ENCODE measurements at places on chromosomes 11 and 22.

DNA sequence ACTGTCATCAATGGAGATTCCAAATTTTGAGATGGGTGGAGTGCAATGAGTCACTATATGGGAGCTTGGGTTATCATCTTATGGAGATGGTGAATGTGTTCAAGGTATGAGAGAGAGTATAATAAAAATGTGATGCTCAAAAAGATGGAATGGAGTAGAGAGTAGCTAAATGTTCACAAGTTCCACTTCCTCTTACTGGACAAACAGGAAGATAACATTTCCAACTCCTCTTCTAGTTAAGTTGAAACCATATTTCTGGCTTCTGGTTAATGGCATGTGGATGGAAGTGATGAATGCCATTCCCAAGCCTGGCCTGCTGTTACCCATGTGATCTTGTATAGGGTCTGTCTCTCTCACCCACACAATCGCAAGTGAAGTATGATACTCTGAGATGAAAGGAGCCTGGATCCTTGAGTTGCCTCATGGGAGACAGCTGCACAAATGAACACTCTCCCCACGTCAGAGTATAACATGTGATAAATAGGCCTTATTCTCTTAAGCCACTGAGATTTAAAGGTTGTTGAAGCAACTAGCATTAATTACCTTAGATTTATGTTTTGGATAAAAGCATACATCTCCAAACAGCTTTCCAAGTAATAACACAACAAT, 111.0 kb downstream of the RAB38 start:
- DNase-seq: no peak

DNA sequence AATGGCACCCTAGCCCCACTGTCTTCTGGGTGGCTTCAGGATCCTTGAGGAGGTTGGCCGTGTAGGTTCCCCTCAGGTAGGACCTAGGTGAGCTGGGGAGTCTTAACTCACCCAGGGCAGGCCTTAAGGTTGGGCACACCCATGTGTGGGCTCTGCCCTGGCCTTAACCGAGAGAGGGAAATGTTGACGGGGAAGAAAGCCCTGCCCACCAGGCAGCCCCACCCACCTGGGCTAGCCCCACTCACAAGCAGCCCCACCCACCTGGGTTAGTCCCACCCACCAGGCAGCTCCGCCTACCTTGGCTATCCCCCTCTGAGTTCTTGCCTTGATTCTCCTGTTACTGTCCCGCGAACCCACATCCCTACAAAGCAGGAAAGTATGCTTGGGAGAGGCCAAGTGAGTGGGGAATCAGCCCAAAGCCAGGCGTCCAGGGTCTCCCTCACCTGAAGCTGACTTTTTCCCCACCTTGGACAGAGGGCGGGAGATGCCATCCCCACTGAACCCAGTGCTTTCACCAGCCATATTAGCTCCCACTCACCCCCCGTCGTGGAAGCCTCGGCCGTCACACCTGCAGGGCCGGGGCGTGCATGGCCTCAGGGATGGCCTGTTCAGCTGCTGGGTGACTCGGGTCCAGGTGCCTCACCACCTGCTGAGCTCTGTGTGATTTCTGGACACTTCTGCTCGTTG, at the start of gene MYEOV:
Gene MYEOV (plus strand): TSS at position 337 of the 687 bp plus-strand sequence. CDS start 1,200 bp downstream, outside the sequence.
- no peak for DNase-seq

DNA sequence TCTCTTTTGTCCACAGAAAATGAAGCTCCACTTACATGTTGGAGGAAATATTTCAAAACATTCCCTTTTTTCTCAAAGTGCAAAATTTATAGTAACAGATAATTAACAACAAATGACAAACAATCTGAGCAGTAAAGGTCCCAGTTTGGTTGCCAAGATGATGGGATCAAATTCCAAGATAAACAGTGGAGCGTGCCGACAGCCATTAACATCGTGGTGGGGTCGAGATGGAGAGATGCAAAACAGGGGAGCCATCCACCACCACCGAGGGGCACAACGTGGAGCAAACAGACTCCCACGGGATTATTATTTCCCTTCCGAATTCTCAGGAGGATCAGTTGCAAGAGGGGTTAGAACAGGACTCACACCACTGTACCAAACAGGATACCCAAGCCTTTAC, 17.2 kb downstream of the MPPED2 start:
- no peak for DNase-seq

GRCh38 chr11:47216121-47216798, 1.5 kb downstream of the DDB2 start:
- DNase-seq: peak; percentile 29

GRCh38 chr11:57345555-57346211, 7.5 kb downstream of the P2RX3 start:
- DNase-seq: peak; percentile 43

DNA sequence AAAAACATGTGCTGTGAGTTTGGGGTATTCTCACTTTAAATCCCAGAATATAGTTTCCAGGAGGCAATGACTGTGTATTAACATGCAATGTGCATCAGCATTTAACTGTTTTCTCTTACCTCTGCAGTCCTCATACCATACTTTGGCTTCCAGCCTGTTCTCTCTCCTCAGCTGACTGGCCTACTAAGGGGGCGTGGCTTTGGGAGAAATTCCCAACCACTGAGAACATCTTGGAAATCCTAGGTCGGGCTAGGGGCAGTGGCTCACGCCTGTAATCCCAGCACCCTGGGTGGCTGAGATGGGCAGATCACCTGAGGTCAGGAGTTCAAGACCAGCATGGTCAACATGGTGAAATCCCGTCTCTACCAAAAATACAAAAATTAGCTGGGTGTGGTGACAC, 13.5 kb upstream of the ZC3H12C start:
- DNase-seq: no peak

All from activated T-helper 1 cell treated with Interleukin-2 at 50 U/mL for 16 hours (primary cell).